Activated naive CD4-positive, alpha-beta T cell treated with Interleukin-2 at 50 U/mL for 16 hours (primary cell): ENCODE measurements at places on chromosomes 4 and X.
A peak's percentile ranks its signal among the peaks of the same experiment; 100 is the strongest.

- no peak for DNase-seq
Measured at GRCh38 chrX:50375481-50376267, 95.0 kb downstream of the DGKK start.

DNA sequence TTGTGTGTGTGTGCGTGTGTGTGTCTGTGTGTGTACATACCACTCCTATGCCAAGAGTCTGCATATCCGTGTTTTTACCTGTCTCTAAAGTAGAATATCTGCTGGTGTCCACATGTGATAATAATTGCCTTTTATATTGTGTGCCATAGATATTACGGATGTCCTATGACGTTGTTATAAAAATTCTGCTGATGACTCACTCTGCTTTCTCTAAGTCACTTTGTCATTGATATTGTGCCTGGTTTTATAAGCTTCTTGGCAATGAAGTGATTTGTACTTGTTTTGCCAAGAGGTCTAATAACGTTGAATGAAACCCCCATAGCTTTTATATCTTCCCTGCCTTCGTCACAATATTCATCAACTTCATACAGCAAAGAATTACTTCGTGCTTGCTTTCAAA, 102.6 kb upstream of the C1GALT1C1 start:
- no peak for DNase-seq

- no peak for DNase-seq
Measured at GRCh38 chrX:118872102-118872566, 48.5 kb downstream of the ZCCHC12 start.

- no peak for DNase-seq
Measured at GRCh38 chr4:16443504-16444088, 217.3 kb upstream of the TAPT1 start.

DNA sequence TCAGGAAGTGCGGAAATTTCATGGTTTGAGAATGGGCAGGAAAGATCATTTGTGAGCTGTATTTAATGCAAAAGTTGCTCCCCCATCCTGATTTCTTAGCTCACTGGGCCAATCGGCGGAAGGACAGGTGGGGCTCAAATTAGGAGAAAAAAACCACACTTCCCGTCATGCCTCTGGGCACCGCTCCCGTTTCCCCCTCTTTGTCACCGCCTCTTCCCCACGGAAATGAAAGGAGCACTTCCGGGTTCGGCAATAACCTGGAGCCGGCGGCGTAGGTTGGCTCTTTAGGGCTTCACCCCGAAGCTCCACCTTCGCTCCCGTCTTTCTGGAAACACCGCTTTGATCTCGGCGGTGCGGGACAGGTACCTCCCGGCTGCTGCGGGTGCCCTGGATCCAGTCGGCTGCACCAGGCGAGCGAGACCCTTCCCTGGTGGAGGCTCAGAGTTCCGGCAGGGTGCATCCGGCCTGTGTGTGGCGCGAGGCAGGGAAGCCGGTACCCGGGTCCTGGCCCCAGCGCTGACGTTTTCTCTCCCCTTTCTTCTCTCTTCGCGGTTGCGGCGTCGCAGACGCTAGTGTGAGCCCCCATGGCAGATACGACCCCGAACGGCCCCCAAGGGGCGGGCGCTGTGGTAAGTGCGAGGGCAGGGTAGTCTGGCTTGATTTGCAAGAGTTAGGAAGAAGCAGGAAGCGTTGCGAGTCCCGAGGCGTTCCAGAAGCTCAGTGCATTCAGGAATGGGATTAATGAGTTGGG, at the start of gene TMEM33:
TSS of gene TMEM33 (plus strand) at position 529 of the 751 bp plus-strand sequence. CDS start at position 585, 56 bp downstream.
- peak; percentile 81 for DNase-seq

- no peak for DNase-seq
Measured at GRCh38 chr4:7634661-7635251, 200.0 kb upstream of the PSAPL1 start.

- DNase-seq: no peak
Measured at GRCh38 chrX:21990832-21991231, 41.3 kb upstream of the PHEX start.

DNA sequence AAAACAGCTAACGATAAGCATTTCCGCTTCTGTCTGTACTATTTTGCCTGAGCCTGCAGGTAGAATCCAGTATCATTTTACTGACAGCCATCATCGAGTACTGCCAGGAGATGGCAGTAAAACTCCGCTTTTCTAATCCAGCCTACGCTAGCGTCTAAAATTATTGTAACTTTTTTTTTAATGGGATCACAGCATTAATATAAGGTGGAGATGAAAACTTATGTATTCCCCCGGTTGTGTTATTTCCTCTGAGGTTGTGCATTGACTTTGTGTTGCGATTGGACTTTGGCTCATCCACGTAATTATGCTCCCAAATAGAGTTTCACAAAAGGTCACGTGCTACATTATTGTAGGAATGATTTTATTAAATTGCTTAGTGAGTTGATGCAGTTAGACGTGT, 248.1 kb downstream of the C4orf33 start:
- DNase-seq: no peak

DNA sequence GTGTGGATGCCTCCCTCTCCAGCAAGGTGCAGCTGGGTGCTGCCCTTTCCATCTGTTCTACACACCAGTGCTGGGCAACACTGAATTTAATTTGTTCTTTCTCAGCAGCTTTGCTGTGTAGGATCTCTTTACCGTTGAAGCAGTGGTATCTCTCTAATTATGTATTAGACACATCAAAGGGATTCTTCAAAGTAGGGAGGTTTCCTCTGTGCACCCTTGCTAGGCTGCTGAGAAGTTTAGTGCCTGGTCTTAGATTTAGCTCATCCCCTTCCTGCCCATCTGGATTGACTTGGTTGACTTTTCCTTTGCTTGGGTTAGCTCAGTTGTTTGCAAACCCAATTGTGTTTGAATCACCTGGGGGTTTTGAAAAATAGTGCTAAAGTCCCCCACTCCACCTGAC, 27.8 kb upstream of the LDB2 start:
- no peak for DNase-seq

DNA sequence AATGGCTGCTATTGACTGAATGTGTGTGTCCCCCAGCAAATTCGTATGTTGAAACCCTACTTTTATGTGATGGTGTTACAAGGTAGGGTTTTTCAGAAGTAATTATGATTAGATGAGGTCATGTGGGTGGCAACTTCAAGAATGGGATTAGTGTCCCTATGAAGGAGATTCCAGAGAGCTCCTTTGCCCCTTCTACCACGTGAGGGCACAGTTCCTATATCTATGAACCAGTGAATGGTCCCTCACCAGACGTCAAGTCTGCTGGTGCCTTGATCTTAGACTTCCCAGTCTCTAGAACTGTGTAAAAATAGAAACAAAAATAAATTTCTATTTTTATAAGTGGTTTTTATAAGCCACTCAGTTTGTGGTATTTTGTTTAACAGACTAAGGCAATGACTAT, 1137.6 kb upstream of the IGFBP7 start:
- no peak for DNase-seq

DNA sequence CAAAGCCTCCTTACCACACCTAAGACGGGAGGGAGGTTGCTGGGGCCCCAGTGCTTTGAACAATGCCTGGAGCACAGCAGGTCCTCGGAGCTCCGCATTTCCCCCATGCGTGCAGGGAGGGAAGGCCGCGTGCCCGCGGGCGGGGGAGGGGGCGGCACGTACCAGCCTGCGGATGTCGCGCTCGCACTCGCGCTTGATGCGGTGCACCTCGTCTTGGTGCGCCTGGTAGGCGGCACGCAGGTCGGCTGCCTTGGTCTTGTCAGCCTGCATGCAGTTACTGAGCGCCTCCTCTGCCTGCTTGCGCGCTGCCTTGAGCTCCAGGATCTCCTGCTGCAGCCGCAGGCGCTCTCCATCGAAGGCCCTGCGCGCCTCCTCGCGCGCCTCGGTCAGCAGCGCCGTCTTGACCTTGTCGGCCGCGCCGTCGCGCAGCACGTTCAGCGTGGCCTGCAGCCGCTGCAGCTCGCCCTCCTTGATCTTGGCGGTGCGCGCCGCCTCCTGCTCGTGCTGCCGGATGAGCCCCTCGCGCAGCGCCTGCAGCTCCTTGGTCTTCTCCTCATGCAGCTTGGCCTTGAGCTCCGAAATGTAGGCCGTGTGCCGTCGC, 87.2 kb upstream of the C4orf50 start:
- DNase-seq: no peak

GRCh38 chr4:87079967-87080366, 140.5 kb downstream of the KLHL8 start:
- no peak for DNase-seq

GRCh38 chr4:97396097-97396496, 747.2 kb downstream of the STPG2 start:
- no peak for DNase-seq

GRCh38 chrX:133698298-133698697, 283.0 kb upstream of the GPC4 start:
- no peak for DNase-seq

GRCh38 chrX:52811065-52811625, at the start of gene XAGE5:
Gene XAGE5, plus strand, starts transcription at chrX:52811287. Its CDS starts 1,280 bp downstream, at chrX:52812567.
- no peak for DNase-seq

- no peak for DNase-seq
Measured at GRCh38 chr4:95552942-95553550, 4.3 kb upstream of the UNC5C start.

GRCh38 chr4:16931339-16932305, 33.2 kb upstream of the LDB2 start:
- no peak for DNase-seq

DNA sequence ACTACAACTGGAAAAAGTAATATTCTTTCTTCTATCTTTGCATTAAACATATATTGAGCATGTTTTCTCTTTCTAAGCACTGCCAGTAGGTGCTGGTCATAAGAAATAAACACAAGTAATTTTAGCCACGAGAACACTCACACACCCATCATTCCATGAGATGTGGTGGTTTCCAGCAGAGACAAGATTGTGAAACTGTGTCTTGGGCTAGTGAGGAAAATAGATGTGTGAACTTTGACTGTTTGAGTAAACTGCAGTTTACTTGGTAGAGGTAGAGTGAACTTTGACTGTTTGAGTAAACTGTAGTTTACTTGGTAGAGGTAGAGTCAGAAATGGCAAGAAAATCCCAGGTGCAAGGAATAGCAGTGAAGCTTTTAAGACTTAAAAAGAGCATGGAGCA, 300.9 kb upstream of the HS3ST1 start:
- no peak for DNase-seq

DNA sequence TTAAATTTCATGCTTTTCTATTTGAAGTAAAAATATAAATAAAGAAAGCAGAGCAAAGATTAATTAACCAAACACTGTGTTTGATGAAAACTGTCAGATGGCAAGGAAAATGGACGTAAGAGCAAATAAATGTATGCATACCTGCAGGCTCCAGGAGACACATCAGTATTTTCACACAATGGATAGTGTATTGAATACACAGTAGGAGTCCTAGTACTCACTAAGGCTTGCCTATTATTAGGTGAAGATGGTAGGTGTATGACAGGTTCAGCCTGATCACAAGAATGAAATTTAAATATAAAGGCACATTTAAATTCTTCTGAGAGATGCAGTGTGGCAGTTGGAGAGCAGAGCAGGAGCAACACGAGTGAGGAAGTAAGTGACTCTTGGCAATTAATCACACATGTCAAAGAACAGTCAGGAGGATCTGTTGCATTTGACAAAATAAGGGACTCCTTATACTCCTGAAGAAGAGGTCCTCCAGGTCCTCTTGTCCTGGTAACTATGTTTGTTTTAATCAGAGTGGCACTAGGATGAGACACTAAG, 106.0 kb upstream of the NDST4 start:
- DNase-seq: no peak

DNA sequence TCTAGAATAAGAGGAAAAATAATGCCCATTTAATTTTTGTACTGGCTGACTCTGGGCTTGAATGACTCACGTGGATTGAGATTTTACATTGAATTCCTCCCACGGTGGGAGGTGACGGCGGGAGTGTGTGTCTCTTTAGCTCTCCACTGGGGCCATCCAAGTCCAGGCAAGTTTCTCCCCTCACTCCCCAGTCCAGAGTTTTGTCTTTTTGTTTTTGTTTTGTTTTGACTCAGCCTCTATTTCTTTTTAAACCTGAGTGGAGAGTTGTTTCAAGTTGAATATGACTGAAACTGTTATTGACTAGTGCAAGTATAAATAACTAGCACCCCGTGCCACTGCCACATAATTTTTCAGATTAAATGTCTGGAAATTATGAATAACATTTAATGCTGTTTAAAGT, 13.6 kb downstream of the CHST7 start:
- peak; percentile 27 for DNase-seq

DNA sequence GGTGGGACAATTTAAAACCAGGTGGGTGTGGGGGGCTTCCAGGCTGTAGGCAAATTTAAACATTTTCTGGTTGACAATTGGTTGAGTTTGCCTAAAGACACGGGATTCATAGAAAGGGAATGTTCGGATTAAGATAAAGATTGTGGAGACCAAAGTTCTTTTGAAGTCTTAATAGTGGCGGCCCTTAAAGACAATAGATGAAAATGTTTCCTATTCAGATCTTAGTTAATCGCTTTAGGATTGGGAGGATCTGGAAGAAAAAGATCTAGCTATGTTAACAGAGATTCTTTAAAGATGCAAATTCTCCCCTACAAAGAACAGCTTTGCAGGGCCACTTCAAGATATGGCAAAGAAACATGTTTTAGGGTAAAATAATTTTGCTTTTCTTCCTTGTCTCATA, 4.8 kb downstream of the CNGA1 start:
- no peak for DNase-seq

GRCh38 chr4:6107886-6108285, 89.7 kb upstream of the C4orf50 start:
- no peak for DNase-seq

DNA sequence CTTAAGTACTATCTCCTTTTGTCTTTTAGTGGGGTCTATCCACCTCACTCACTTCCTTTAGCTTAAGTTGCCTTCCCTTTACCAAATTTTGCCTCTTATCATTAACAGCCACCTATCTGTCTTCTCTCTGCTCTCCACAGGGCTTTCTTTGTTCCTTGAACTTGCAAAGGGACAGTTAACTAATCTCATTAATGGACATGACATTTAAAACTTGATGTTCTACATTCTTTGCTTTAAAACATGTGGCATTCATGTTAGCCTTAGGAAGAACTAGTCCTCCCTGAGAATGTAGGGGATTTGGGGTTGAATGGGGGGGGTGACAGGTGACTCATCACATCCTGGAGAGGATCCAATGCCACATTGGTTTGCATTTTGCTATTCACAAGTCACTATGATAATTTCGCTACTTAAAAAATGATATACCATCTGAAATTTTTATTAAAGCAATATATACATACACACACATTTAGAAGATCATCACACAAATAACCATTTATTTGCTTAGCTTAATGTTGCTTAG, 41.0 kb upstream of the DMD start:
- no peak for DNase-seq

- no peak for DNase-seq
Measured at GRCh38 chrX:42027367-42028000, 104.1 kb upstream of the CASK start.

- no peak for DNase-seq
Measured at GRCh38 chrX:104565791-104566680, at the start of gene IL1RAPL2. Gene IL1RAPL2, plus strand, starts transcription at chrX:104566199.

- peak; percentile 21 for DNase-seq
Measured at GRCh38 chr4:142265536-142265935, 580.6 kb downstream of the INPP4B start.

DNA sequence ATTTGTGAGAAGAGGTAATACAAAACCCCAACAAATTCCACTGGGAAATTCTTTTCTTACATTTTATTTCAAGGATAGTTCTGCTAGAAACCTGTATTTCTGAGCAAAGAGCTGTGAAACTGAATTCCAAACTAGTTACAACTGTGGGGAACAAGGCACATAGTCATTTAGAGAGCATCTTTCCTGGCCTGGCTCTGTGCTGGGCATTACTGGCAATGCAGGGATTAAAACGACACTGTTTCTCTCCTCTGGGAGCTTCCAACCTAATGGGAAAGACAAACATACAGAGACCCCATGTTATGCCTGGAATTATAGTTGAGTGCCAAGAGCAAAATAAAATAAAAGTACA, 36.5 kb downstream of the SUPT20HL1 start:
- no peak for DNase-seq

- no peak for DNase-seq
Measured at GRCh38 chr4:100190643-100191600, 654 bp upstream of the DDIT4L start.
